ENCODE measurements at places on chromosomes 1 and 21.
A peak's percentile ranks its signal among the peaks of the same experiment; 100 is the strongest.

- no peak for DNase-seq
Measured at GRCh38 chr1:40768146-40768990, 15.2 kb upstream of the KCNQ4 start.

- no peak for DNase-seq
Measured at GRCh38 chr1:40641601-40642242, 23.8 kb downstream of the RIMS3 start.

DNA sequence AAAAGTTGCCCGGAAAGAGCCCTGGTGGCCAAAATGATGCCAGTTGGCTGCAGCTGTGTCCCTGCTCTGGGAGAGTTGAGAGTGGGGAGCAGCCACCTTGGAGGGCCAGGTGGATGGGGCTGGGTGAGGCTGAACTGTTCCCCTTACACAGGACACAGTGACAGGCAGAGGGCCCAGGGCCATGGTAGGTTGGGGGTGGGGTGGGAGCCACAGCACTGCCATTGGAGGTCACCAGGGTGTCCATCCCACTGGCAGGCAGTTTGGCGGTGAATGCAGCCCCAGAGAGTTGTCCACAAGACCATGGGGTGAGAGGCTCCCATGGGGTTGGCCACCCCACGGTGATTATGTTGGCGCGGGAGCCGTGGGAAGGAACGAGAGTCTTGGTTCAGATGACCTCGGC lies 87.7 kb downstream of the POFUT2 start:
- DNase-seq, result no peak

GRCh38 chr1:219460896-219461815 lies 151.7 kb downstream of the ZC3H11B start:
- DNase-seq, result no peak

GRCh38 chr1:107432108-107432507 lies 291.3 kb downstream of the NTNG1 start:
- no peak for DNase-seq

- no peak for DNase-seq
Measured at GRCh38 chr1:46643368-46643775, 24.8 kb downstream of the ATPAF1 start.

- DNase-seq, result no peak
Measured at GRCh38 chr1:101938681-101939080, 58.0 kb downstream of the OLFM3 start.

DNA sequence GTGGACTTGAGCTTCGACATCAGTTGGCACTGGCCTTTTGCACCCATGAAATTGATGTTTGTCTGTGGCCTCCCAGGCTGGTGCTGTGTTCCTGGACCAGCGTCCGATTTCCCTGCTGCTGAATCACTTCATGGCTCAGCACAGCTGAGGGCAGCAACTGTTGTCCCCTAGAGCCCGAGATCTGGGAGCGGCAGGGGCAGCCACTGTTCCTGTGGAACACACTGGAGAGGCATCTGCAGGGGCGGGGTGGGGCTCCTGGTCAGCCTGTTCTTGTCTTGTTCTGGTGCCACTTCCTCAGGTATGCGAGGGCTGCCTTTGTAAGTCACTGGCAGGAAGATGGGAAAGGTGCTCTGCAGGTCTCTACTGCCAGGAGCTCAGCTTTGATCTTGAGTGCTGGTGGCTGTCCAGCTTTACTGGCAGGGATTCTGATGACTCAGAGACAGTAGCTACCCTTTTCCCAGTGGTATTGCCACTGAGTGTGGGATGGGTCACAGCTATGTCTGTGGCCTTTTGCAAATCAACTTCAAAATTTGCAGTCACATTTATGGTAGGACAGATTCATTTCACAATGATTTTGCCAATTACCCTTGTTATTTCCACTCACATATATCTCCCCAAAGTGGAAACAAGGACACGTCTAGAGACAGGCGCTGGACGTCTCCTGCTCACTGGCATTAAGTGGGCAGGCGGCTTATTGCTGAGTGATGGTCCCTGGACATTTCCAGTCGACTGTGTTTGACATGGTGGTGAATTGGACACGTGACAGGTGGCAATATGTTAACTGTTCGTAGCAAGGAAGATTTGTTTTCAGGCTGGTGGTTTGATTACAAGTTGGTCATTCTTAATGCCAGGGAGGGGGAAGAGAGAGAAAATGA lies 15.3 kb downstream of the AGPAT3 start:
- DNase-seq, result no peak

DNA sequence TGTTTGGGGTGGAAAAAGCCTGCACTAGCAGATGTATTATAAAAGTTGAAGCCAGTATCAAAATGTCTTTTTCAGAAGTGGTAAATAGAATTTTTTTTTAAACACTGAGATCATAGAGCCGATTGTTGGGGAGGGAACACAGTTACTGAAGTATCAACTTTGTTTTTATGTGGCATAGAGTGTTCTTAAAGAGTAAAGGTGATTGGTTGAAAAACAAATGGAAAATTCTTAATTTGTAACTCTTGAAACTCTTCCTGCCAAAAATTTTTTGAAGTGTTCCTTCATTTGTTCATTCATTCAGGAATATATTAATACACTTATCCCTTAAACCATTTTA lies 83.3 kb downstream of the DISP1 start:
- no peak for DNase-seq

GRCh38 chr1:69846267-69846666 lies 278.5 kb downstream of the LRRC7 start:
- no peak for DNase-seq

- no peak for DNase-seq
Measured at GRCh38 chr21:15506086-15506485, 223.7 kb upstream of the USP25 start.

DNA sequence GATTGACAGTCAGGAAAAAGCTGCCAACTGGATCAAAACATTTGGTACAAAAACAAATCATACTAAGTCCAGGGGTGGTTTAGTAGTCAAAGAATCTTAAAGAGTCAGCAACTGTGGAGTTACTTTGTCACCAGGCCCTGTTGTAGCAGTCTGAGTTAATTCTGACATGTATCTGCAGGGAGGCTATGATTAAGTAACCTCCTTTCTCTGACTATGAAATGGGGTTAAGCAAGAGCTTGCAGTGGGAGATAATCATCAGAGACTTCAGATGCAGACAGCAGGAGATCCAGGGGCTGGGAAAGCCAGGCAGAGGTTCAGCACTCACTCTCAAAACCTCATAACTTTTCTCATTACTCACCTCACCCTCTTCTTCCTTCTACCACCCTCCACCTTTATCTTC lies 99.2 kb upstream of the BTG3 start:
- DNase-seq, result no peak

GRCh38 chr21:41767606-41768436 lies 969 bp upstream of the RIPK4 start:
- no peak for DNase-seq

DNA sequence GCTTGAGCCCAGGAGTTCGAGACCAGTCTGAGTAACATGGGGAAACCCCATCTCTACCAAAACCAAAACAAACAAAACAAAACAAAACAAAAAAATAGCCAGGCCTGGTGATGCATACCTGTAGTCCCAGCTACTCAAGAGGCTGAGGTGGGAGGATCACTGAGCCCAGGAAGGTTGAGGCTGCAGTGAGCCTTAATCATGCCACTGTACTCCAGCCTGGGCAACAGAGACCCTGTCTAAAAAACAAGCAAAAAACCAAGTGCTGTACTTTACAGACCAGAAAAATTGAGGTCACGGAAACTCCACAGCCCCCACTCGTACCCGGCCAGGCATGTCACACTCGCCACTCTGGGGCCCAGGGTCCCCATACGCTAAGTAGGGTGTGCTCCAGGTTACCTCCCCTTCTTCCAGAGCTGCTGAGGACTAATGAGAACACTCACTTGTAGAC lies 22.9 kb downstream of the ATP2B4 start:
- DNase-seq, result peak; percentile 40

DNA sequence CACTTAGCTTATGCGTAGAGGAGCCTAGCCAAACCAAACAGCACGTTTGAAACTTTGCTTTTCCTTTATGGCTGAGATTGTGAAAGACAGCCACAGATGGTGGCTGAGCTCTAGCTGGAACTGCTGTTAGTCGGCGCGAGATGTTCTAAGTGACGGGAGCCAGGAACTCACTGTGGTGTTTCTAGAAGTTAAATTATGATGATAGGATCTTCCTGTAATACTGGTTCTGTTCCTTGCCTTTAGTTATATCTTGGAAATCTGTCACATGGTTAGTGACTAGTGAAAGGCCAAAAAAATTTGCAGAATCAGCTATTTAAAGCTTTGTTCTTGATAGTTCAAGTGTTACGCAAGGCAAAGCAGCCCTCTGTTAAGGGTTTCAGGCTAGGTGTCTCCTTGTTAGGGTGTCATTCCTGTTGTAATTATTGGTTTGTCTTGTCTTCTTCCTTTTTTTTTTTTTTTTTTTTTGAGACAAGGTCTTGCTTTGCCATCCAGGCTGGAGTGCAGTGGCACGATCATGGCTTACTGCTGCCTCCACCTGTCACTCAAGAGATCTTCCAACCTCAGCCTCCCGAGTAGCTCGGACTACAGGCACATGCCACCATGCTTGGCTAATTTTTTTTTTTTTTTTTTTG lies 22.6 kb downstream of the AK4 start:
- no peak for DNase-seq

DNA sequence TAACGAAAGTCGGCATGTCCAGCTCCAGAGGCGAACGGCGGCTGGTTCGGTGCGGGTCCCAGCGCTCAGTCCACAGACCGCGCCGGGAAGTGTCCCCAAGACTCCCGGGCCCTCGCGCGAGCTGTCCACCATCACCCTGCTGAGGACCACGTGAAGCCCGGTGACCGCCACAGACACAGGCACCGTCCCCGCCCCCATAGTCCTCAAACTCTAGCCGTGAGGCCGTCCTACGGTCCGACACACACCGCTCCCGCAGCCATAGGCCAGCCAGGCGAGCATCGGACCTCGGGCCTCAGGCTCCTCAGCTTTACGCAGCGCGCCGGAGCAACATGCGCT lies 535 bp downstream of the SETD4 start:
- peak; percentile 17 for DNase-seq

DNA sequence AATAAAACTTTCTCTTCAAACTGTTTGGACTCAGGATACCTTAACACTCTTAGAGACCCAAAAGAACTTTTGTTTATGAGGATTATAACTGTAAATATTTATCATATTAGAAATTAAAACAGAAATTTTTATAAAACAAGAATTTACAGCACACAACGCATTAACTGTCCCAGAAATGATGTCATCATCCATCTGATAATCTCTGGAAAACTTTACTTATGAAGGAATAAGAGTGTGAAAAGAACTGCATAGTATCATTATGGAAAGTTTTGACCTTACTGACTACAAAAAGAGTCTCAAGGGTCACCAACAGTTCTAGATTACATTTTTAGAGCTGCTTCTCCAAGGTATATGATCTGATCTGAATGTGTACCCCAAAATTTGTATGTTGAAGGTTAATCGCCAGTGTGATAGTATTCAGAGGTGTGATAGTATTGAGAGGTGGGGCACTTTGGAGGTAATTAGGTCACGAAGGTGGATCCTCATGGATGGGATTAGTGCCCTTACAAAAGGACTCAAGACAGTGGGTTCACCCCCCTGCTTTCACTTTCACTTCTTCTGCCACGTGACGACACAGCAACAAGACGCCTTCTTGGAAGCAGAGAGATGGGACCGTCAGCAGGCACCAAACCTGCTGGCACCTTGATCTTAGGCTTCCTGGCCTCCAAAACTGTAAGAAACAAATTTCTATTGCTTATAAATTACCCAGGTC lies 95.7 kb upstream of the NR5A2 start:
- DNase-seq, result peak; percentile 30

GRCh38 chr1:59601811-59602210 lies 212.9 kb upstream of the HOOK1 start:
- DNase-seq, result no peak

- no peak for DNase-seq
Measured at GRCh38 chr1:215022741-215023141, 59.8 kb upstream of the KCNK2 start.

GRCh38 chr1:51946300-51946699 lies 44.2 kb downstream of the RAB3B start:
- no peak for DNase-seq

DNA sequence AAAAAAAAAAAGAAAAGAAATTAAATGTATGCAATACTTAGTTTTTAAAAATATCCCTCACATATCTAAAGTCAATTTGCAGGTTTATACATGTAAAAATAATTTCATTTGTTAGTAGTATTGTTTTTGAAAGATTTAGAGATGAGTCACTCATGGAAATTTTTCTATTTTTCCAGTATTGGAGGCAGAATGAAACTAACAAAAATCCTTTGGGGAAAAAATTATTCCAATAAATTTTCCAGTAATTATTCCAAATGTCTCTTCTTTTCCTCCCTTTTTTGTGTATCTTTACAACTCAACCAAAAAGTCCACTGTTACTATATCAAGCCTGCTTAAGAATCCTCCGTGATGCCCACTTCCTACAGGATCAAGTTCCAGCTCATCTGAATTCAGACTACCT lies 29.9 kb downstream of the MPZL1 start:
- no peak for DNase-seq

DNA sequence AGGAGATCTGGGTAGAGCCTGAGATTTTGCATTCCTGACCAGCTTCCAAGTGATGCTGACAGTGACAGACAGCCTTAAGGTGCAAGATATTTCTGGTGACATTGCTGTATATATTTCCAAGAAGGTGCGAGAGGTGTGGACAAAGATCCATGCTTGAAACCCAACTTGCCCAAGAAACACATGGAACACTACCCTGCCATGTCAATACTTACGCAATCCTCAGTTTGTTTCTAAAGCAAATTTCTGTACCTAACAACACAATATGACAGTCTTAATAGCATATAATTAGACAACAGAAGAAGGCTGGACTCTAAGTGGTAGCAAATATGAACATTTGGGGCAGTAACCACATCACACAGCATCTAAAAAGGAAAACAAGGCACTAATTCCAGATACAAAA lies 260.4 kb downstream of the DSCAM start:
- no peak for DNase-seq

DNA sequence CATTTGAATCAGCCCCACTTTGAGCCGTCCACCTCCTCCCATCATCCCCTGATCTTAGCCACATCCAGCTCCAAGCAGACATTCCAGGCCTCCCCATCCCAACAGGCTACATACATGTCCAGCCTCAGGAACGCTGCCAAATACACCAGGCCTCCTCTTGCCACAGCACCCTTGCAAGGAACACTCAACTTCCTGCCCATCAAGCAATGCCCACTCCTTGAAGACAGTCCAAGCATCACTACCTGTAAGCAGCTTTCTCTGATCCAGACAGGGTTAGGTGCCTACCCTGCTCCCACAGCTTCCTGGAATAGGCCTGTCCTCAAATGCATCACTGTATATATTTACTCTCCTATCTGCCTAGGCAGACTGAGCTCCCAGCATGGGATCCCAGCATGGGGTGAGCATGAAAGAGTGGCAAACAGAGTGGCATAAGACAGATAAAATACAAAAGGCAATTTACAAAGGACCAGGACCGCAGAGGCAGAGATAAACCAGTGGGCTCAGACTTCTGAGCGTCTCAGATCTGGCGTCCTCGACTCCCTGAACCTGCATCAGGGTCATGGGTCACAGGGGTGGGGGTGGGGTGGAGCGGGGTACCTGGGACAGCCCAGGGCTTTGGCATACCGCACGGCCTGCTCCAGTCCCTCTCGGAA lies 816 bp downstream of the HYI start:
- no peak for DNase-seq
